Subcutaneous preadipocyte (primary cell): ENCODE measurements at places on chromosomes 11 and 22. TPM values are rescaled to one million over a fixed set of nuclear protein-coding genes. Genes with fewer than 3 reads are reported as not detected.

Gene SIPA1
- total RNA-seq: 23.5 and 38.3 TPM in 2 replicates

Gene HEPHL1
- total RNA-seq: not detected in 2 replicates

Gene ZC3H12C
- total RNA-seq: 16.5 and 28.2 TPM in 2 replicates

Gene OR6X1
- not detected in 2 replicates for total RNA-seq

Gene RIN1
- 53.3 and 68.2 TPM in 2 replicates for total RNA-seq

Gene OR52N4
- not detected in 2 replicates for total RNA-seq

Gene SLC22A25
- total RNA-seq: not detected in 2 replicates

Gene TRIM22
- 49.7 and 86.0 TPM in 2 replicates for total RNA-seq
